ENCODE measurements at places on chromosomes 12 and 14.

DNA sequence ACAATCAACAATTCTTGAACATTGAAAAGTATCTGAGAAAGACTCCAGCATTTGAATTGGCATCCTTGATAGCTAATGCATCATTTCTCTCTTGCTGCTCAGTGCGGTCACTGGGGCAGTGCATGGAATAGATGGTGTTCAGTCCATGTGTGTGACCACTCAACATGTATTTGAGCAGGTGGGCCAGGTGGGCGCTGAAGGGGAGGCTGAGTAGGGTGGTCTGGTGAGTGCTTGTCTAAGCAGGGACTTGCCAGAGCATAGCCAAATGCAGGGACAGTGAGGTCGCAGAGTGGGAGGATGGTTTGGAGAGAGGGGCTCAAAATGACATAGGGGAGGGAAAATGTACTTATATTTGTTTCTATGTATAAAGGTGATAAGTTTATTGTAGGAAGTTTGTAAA, 409.0 kb downstream of the TMEM121 start:
- no peak for DNase-seq

- DNase-seq: peak; percentile 84
These were observed 31.4 kb upstream of the C12orf76 start for GRCh38 chr12:110079477-110080400.

- DNase-seq: no peak
These were observed 69.7 kb upstream of the STAC3 start for GRCh38 chr12:57320639-57321038.

DNA sequence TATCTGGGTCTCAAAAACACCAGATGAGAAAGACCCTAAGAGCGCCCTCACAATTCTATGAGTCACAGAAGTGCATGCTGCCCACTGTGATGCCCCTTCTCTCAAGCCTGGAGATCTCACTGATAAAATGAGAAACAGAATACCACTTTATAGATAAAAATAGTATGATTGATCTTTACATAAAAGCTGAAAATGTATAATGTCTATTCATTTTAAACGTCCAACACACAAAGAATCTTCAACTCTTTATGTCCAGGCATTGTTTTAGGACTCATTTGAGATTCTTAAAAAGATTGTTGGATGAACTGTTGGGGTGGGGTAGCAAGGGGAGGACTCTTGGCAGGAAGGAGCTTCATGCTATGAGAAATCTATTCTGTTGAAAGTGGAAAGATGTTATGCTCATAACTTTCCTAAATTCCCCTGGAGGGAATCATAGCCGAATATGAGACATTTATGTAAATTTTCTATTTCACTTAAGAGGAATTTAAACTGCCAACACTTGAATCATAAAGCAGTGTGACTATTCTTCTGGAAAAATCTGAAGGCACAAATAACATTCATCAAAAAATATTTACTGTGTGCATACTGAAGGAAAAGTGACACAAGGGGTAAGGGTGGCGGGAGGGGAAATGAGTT, 174.6 kb downstream of the STXBP6 start:
- no peak for DNase-seq

DNA sequence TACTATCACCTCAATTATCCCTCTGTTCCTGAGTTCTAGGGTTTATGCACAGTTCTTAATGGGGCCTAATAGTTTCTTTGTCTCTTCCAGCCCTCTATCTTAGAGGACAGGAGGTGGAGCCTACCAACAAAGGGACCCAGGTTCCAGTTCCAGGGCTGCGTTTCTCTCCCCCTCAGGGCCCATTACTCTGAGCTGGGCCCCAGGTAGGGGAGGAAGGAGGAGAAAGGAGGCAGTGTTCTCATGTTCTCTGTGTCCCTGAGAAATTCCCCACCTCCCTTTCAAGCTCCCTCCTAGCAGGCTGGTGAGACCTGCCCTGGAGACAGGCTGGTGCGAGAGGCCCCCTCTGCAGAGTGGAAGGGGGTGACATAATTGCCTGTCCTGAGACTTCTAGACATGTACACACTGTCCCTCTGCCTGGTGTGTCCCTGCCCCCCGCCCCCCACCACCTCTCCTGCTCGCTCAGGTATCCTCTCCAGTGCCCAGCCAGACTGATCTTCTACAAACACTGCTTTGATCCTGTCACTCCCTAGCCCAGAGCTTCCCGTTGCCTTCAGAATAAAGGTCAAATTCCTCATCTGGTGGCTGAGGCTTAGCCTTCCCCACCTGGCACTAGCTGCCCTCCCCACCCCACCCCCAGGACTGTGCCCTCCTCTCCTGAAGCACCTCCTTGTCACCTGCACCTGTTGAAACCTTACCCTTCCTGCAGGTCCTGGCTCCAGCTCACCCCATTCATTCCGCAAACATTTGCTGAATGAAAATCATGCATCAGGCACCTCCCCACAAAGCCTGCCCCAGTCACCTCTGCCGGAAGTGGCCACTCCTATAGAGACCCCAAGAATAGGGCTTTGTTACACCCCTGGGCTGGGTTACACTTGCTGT, 21.1 kb upstream of the KRT8 start:
- no peak for DNase-seq

DNA sequence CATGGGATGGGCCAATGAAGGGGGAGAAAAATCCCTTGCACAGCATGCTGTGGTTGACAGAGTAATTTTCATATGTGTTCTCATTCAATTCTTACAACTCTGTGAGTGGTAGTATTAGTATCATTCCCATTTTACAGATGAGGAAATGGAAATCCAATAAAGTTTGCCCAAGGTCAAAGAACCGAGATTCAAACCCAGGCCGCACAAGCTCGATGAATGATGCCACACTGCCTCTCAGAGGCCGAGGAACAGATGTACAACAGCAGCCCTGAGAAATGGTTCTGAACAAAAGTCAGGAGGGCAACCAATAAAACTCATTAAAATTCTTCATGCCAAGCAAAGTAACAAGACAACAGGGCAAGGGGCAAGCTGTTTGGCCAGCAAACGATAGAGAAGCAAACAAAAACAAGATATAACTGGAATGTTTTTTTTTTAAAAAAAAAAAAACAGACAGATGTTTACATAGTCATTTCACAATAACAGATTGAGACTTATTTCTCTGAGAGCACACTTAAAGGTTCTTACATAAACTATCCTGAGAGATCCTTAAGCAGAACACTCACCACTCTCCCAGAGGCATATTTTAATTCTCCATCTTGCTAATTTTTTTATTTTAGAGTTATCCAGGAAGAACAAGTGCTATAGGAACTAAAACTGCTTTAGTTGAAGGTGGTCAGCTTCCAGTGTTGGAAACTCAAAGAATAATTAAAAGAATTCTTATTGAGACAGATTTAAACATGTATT, 85.8 kb downstream of the EXOC5 start:
- no peak for DNase-seq

GRCh38 chr14:102207831-102208365, 68.2 kb downstream of the WDR20 start:
- DNase-seq: no peak

DNA sequence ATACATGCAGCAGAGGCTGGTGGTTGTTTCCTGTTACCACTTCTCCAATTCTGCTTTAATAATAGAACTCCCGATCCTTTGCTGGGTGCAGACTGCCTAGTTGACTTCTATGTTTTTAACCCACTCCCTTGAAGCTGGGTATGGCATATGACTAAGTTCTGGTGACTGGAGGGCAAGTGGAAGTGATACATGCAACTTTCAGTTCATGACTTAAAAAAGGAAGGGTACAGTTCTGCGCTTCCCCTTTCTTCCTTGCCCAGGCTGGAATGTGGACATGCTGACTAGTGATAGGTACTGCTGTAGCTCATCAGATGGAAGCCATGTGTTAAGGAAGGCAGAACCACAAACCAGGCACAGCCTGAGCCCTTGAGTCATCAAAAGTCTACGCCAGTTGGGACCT, 2.4 kb upstream of the A2M start:
- DNase-seq: no peak

- DNase-seq: no peak
These were observed 11.4 kb downstream of the CLECL1 start for GRCh38 chr12:9721394-9722092.

GRCh38 chr14:57390806-57391516, 575 bp downstream of the NAA30 start:
- DNase-seq: peak; percentile 46

- DNase-seq: no peak
These were observed 209.6 kb downstream of the EMP1 start for GRCh38 chr12:13405961-13406703.

GRCh38 chr14:101830271-101830670, 68.8 kb downstream of the PPP2R5C start:
- DNase-seq: no peak

DNA sequence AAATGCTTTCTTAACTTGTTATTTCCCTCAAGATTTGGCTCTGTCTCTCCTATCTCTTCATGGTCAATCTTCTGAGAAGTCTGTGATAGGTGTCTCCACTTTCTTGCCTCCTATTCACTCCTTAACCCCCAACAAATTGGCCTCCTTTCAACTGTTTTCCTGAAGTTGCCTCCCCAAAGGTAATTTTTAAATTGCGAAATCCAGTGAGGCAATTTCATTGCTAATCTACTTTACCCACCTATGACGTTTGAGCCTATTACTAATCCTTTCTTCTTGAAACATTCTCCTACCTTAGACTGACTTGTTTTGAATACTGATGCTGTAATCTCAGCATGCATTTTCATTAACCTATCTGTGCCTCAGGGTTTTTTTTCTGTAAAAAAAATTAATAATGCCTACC, 6.0 kb upstream of the KCNH5 start:
- no peak for DNase-seq

DNA sequence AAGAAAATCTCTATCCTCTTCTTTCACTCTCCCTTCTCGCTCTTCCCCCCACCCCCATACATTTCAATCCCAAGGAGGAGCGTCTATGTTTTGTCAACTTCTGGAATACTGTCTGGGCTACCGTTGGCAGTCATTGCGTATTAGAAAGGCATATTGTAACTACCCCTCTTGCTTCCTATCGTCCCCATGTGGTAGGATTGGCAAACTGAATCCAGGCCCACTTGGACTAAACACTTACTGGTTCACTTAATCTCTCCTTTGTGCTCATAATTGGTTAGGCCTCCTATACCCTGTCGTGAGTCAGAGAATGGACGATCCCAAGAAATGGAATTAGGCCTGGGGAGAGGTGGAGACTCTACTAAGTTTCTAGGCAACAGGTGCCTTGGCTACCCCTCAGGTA, 68.8 kb upstream of the SLC8A3 start:
- DNase-seq: no peak

GRCh38 chr14:104939666-104940410, 15.2 kb downstream of the PLD4 start:
- DNase-seq: no peak

GRCh38 chr12:45269412-45269751, 53.5 kb downstream of the ANO6 start:
- no peak for DNase-seq

DNA sequence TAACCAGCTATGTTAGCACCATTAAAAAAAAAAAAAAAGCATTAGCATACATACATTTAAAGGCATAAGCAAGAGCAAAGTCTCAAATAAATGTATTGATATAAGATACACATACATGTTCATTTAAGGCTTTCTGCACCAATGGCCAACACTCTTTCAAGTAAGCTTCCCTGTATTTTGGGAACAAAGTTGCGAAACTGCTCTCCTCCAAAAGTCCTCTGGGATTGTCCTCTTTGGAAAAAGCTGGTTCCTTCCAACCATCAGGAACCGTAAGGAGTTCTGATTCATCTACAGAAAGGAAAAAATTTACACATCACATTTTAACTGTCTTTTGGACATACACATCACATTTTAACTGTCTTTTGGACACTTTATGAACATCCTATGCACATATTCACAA, 3.2 kb downstream of the KRR1 start:
- no peak for DNase-seq

DNA sequence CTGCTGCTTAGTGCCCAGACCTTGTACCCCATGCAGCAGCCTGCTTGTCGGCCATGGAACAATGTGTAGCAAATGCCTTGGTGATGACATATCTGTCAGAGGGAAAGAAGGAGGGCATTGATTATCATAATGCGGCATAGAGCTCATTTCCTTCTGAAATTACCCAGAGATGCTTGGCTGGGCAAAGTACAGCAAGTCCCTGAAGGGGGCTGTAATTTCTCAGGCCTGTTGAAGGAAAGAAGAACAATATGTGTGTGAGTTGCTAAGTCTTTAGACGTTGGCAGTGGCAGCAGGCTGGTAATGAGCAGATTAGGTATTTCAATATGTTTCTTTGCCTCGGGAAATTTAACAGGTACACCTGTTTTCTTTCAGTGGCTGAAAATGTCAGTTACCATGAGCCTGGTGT, 128.6 kb downstream of the CRADD start:
- no peak for DNase-seq

GRCh38 chr14:99525699-99526080, 44.5 kb downstream of the CCNK start:
- no peak for DNase-seq

DNA sequence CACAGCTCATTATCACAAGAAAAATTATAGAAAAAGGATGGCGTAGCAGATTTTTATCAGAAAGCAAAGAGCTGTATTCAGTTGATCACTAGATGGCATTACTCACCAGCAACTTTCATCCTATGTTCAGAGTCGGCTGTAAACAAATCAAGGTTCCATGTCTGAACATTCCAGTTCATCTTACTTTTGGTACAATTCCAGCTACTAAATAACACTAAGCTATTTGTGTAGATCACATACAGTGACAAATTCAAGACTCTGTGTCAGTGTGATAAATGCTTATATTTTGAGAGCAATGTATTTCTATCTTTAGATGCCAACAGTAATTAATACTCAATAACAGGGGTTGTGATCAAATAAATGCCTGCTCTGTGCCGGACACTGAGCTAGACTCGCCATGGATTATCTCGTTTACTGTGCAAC, 30.1 kb downstream of the NRDE2 start:
- DNase-seq: no peak

GRCh38 chr14:68157971-68158371, 338.4 kb downstream of the RAD51B start:
- no peak for DNase-seq

Data from stimulated activated naive CD4-positive, alpha-beta T cell treated with Interleukin-2 at 50 U/mL for 16 hours (primary cell).